ENCODE measurements at places on chromosomes 4 and X.

GRCh38 chrX:94058728-94059382, 384.8 kb downstream of the FAM133A start:
- no peak for DNase-seq

DNA sequence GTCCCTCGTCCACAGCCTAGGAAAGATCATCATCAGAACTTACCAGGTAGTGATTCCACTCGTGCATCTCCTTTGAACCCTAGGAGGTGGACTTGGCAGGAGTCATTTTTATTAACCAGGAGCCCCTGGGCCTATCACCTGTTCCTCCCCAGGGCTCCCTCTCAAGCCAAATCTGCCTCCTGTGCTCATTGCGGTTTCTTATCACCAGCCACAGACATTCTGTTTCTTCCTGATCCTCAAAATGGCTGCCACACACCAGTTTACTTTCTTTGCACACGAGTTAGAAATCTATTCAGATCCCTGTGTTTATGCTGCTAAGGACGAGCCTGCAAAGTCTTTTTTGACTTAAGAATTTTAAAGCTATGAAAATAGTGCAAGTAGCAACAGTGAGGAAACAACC, 354.5 kb upstream of the BOD1L1 start:
- DNase-seq = no peak

- no peak for DNase-seq
Measured at GRCh38 chr4:168618577-168619265, 121.9 kb downstream of the PALLD start.

GRCh38 chr4:124910327-124910726, 197.8 kb upstream of the ANKRD50 start:
- no peak for DNase-seq

- DNase-seq = no peak
Measured at GRCh38 chrX:85611926-85612325, 232.5 kb upstream of the POF1B start.

DNA sequence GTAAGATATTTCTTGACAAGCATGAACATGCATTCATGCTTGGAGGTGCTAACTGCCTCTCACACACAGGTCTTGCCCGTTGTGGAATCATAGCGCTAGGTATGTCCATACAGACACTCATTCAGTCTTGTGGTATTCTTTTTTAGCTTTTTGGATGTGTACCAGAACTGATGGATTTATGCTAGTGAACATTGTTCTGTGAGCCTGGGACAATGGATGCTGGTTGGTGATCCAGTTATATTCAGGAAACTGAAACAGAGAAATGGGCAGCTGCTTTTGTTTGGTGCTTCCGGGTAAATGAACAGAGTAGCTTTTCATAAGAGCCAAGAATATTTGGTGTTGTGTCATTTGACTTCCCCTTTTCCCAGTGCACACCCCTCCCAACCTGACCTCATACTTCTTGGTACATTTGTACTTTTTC, 78.9 kb upstream of the SLC4A4 start:
- no peak for DNase-seq

- DNase-seq = no peak
Measured at GRCh38 chr4:157575339-157575738, 354.8 kb downstream of the GRIA2 start.

GRCh38 chr4:167234316-167234881, at the start of gene SPOCK3:
TSS of gene SPOCK3 (minus strand) at chr4:167234494.
- peak; percentile 52 for DNase-seq

DNA sequence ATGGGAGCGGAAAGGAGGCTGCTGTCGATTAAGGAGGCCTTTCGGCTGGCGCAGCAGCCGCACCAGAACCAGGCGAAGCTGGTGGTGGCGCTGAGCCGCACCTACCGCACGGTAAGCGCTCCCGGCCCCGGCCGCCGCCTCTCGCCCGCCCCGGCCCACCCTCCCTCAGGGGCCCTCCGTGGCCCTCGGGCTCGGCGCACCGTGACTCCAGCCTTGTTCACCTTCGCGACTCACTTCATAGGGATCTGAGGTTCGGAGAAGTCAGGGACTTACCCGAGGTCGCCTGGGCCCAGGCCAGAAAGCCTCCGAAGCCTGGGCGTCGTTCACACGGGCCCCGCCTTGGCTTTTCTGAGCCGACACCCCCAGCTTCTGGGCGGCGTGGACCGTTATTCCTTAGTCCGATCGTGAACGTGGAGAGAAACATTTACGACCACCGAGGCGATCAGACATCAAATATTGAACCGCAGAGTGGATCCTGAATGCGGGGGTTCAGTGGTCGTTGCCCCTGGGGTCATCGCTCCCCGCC, 362 bp downstream of the NCAPG start:
- no peak for DNase-seq

- no peak for DNase-seq
Measured at GRCh38 chr4:9762823-9763475, 18.5 kb upstream of the DRD5 start.

DNA sequence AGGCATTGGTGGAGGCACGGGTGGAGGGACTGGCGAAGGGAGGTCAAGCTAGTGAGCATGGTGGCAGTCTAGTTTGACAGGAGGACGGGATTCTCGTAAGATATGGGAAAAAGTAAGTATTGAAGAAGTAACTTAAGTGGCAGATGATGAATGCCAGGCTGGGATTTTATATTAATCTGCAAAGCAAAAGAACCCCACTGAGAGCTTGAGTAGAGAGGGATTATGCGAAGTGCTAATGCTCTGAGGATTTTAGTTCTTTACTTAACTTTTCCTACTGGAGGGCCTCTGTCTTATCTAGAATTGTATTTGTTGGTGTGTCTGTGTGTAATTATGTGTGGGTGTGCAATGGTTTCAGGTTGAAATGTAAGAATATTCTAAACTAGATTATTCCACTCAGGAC, 327.9 kb downstream of the FAT4 start:
- DNase-seq = no peak

- DNase-seq = no peak
Measured at GRCh38 chr4:133584714-133585113, 435.6 kb downstream of the PCDH10 start.

DNA sequence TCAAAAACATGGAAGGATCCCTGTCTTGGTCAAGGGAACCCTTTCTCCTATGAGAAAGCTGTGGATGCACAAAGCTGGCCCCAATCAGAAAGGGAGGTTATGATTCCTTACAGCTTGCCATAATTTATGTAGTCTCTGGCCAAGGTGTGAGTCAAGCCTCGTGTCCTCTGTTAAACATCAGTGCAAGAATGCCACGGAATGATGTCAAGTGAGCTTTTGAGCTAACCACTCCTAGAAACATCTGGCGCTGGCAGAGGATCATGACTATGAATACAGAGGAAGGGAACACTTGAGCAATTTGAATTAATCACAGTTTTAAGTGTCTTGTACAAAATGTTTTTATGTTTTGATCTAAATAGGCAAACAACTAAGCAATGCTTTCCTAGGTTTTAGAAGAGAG, 51.5 kb upstream of the RAP2C start:
- no peak for DNase-seq

DNA sequence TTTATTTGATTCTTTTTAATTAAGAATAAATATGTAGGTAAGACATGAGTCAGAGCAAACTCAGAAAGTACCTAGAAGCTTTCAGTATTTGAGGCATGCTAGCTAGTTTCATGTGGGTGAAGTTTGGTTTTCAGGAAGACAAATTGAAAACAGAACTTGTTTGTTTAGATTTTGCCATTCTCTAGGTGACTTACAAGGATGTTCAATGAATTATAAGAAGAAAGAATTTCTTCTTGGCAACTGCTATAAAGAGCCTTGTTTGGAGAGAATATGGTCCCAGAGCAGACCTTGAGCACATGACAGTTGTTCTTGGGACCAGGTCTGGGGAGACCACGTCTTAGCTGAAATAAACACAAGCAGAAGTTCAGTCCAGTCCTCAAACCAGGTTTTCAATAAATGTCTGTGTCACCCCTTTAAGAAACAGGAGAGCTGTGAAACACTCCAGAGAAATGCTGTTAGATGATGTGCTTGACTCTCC, 38.0 kb upstream of the IL21 start:
- no peak for DNase-seq

DNA sequence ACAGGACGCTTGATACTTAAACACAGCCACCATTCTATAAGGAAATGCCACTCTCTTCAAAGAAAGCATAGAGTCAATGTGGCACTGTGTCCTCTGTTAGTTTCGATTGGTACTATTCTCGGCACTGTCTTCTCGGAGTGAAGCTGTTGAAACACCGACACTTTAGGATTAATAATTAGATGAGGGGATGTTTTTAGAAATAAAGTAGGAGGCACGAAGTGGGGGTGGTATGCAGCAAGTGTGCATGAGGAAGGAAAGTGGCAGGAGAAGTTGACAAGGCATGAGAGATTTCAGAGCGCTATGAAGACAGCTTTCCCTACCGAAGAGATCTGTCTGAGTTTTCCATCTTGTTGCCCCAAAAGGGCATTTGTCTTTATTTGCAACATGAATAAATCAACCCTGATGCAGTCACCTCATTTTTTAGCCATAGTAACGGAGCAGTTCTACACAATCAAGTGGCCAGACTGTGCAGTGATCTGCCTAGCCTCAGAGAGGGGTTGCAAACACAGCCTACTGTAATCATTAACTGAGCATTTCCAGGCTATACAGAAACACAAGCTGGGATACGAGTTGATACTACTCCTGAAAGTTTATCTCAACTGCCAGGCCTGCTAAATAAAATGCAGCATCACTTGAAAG, 8.3 kb downstream of the GPRIN3 start:
- DNase-seq = no peak

DNA sequence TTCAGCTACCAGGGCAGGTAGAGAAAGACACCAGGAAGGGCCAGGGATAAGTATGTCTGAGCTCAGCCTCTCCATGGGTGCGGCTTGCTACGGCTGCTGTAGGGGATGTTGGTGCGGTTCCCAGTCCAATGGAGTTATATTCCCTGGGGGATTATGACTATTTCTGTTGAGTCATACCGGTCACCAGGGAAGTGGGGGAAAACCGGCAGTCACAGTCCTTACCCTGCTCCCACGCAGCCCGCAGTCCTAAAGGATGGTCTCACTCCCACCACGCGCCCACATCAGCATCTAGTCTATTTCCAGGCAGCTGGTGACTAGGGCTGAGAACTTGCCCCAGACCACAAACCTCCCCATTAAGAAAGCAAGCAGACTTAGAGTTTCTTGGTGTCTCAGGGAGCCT, 191.6 kb downstream of the VEGFC start:
- no peak for DNase-seq

DNA sequence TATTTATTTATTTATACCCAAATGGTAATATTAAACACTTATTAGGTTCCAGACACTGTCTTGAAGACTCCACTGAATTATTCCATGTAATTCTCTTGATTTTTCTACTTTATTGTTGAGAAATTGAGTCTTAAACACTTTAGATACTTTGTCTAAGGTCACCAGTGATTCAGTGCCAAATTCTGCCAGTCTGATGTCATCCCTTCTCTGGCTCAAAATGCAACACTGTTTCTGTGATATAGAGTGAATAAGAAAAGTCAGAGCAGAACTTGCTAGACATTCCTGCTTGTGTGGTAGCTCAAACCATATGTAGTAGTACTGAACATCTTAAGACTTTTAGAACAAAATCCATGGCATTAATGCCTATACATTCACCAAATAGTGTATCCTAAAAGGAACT, 164.3 kb downstream of the GABRB1 start:
- no peak for DNase-seq

GRCh38 chrX:11401966-11402365, 108.8 kb downstream of the AMELX start:
- no peak for DNase-seq

DNA sequence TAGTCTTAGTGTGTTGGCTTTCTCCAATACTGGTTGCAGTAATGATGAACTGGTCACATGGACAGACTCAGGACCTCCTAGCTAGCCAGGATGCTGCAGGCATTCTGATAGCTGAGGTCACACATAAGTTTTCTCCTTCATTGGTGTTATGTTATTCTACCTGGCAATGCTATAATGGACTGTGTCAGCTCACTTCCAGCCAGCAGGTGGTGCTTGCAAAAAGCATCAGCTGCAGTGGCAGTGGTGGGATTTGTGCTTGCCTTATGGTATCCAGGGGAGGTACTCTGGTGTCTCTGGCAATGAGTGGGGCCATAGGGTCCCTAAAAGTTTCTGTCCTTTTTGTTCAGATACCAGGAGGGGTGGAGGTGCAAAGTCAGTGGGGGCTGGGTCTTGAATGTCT, 33.6 kb downstream of the ZNF330 start:
- DNase-seq = no peak

- DNase-seq = peak; percentile 33
Measured at GRCh38 chr4:109385260-109385659, 48.4 kb upstream of the SEC24B start.

DNA sequence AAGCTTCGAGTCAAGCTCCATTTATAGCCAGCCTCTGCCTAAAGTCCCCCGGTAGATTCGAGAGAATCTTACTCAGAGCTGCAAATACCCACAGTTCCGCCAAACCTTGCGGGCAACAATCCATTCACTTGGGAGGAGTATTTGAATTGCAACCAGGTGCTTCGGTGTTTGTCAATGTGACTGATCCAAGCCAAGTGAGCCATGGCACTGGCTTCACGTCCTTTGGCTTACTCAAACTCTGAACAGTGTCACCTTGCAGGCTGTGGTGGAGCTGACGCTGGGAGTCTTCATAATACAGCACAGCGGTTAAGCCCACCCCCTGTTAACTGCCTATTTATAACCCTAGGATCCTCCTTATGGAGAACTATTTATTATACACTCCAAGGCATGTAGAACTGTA, 11.2 kb downstream of the CD40LG start:
- no peak for DNase-seq
